ENCODE measurements at places on chromosomes 2 and 18.

DNA sequence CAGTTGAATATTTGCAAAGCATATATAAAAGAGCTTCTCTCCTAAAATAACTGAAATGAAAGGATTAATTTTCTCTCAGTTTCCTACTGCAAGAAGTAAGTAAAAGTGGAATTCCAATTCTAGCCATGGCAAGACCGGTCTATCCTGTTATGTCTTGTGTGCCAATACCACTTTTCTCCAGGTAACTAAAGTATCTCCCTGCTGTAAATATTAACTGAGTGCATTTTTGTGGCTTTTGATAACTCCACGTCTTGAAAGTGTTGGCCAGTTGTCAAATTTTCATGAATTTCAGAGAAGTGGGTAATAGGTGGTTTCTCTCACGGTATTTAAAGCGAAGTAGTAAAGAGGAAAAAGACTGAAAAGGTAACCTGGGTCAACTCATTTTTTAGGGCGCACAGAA lies 225.9 kb downstream of the NEDD4L start:
- H3K27me3 ChIP-seq: no peaks in the 10 kb centered on the region
- no peak overlapping the region for H3K4me3 ChIP-seq
- DNase-seq: no peak
- H3K4me1 ChIP-seq: peaks cover 52% of the 10 kb centered on the region
- H3K27ac ChIP-seq: peak overlapping the region; percentile 74
- H3K36me3 ChIP-seq: no peaks in the 10 kb centered on the region

DNA sequence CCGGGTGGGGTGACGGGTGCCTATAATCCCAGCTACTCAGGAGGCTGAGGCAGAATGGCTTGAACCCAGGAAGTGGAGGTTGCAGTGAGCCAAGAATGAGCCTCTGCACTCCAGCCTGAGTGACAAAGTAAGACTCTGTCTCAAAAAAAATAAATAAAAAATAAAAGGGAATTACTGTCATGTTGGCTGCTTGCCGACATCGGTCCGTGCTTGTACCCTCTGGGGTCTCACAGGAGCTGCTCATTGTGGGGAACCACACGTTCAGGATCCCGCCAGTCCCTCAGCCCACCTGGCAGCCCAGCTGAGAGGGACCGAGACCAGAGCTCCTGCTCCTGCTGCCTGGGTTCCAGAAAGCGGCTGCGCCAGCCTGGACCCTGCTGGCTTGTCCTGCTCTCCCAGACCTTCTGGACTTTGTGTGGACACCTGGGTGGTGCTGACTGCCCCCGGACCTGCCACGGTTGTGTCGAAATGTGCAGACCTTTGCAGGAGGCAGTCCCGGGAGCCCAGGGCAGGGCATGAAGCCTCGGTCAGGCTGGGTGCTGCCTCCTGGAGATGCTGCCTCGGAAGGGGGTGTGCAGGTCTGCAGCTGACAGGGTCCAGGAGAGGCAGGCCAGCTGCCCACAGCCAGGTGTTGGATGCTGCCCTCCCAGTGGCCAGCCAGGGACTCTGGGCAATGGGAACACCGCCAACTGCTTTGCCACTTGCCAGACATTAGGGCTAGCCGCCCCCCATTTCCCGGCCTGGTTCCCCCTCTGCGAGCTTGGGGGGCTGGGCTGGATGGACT lies 16.4 kb downstream of the KLF11 start:
- no peak for DNase-seq
- peaks cover 18% of the 10 kb centered on the region for H3K4me1 ChIP-seq
- H3K36me3 ChIP-seq: peaks cover 3% of the 10 kb centered on the region

DNA sequence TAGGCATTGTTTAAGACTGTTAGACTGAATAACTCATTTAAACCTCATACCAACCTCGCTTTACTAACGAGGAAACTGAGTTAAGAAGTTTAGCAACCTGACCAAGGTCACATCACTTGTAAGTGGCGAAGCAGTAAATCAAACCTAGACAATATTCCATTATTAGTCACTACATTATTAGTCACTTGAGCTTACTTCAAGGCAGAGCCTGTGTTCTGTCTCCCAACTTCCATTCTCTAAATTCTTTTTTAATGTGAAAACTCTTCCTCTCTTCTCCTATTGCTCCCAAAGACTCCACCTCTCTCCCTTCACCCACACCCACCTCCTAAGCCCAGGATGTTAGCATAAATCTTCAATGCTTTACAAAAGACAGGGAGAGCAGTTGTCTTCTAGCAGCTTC lies 156.5 kb downstream of the ARL6IP6 start:
- H3K27ac ChIP-seq: no peak overlapping the region
- H3K27me3 ChIP-seq: peaks cover 25% of the 10 kb centered on the region
- H3K4me1 ChIP-seq: peaks cover 2% of the 10 kb centered on the region
- no peaks in the 10 kb centered on the region for H3K36me3 ChIP-seq
- H3K4me3 ChIP-seq: no peak overlapping the region

DNA sequence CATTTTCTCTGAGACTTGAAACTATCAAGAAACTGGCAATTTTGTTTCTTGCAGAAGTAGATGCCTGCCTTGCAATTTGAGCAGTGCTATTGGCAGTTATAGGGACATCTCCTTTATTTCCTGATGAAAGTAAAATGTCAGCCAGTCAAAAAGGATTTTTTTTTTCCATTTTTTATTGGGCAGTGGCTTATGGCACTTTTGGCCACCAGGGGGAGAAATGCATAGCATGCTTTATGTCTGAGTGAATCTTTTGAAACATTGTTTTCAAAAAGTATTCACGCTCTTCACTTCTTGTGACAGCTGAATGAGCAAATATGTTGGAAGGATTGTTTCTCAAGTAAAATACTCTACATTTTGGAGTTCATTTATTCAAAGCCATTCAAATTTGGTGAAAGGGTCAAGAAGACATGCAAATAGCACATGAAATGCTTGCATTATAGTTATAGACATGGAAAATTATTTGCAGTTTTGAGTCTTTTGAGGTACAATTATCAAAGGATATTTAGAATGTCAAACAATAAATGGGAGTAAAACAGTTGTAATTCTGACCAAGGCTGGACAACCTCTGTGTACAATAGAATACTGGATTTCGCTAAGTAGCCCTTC lies 491.0 kb downstream of the CDH2 start:
- no peak overlapping the region for H3K27ac ChIP-seq
- H3K4me3 ChIP-seq: no peak overlapping the region
- no peaks in the 10 kb centered on the region for H3K36me3 ChIP-seq
- no peak for DNase-seq
- H3K4me1 ChIP-seq: no peaks in the 10 kb centered on the region

- no peak for DNase-seq
- no peaks in the 10 kb centered on the region for H3K27me3 ChIP-seq
- H3K4me1 ChIP-seq: peaks cover 20% of the 10 kb centered on the region
- no peaks in the 10 kb centered on the region for H3K36me3 ChIP-seq
- no peak overlapping the region for H3K4me3 ChIP-seq
- H3K27ac ChIP-seq: no peak overlapping the region
Measured at GRCh38 chr2:211901226-211901846, 637.3 kb downstream of the ERBB4 start.

- H3K27ac ChIP-seq: no peak overlapping the region
- DNase-seq: no peak
- no peak overlapping the region for H3K4me3 ChIP-seq
- peaks cover 5% of the 10 kb centered on the region for H3K27me3 ChIP-seq
Measured at GRCh38 chr2:136179602-136179975, 61.6 kb upstream of the CXCR4 start.

DNA sequence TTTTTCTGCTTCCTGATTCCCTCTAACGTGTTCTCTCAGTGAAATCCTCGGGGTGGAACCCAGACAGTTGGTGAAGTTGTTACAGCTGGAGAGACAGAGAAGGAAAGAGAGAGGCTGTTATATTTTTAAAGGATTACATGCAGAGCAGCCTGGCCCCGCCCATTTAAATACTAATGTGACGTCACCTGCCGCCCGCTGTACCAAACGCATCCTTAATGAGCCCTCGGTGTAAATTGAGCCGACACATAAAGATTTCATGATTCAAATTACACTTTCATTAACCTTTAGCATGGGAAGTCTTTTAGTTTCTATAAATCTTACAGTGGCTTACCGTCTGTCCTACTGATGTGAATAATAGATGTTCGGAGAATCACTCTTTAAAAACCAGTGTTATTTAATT lies 164.0 kb upstream of the SIX3 start:
- peaks cover 80% of the 10 kb centered on the region for H3K27me3 ChIP-seq
- H3K4me1 ChIP-seq: peaks cover 19% of the 10 kb centered on the region
- no peak overlapping the region for H3K27ac ChIP-seq
- no peaks in the 10 kb centered on the region for H3K36me3 ChIP-seq
- DNase-seq: no peak

All from mesothelial cell of epicardium (in vitro differentiated cells).